ENCODE measurements at places on chromosomes 3 and 15.

DNA sequence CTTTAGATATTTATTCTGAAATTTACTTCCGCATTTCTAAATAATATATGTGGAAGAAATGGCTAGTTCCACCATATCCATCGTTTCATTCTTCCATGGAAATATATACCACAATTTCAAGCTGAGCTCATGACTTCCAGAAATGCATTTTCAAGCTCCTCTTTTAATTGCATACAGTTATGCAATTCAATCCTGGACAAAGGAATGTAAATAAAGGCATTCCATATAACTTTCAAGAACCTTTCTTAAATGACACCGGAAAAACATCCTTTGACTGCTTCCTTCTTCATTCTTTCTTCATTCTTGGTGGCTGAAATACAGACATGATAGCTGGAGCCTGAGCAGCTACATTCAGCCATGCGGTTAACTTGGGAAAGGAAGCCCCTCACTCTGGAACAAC is 185.2 kb upstream of the GADL1 start:
- no peak for DNase-seq

DNA sequence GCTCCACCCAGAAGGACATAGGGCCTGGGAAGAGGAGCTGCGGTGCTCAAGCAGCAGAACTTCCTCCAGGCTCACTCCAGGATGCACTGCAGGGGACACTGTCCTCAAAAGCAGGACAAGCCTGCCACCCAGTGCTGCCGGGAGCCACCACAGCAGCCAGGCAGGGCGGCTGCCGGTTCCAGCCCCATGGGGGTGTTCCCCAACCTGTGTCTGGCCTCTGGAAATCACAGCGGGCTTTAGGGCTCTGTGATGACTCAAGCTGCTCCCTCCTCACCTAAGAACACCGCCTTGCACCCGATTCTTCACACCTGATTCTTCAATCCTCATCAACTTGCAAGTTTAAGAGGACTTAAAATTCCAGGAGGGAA is 71.9 kb upstream of the SLC6A11 start:
- DNase-seq: no peak

DNA sequence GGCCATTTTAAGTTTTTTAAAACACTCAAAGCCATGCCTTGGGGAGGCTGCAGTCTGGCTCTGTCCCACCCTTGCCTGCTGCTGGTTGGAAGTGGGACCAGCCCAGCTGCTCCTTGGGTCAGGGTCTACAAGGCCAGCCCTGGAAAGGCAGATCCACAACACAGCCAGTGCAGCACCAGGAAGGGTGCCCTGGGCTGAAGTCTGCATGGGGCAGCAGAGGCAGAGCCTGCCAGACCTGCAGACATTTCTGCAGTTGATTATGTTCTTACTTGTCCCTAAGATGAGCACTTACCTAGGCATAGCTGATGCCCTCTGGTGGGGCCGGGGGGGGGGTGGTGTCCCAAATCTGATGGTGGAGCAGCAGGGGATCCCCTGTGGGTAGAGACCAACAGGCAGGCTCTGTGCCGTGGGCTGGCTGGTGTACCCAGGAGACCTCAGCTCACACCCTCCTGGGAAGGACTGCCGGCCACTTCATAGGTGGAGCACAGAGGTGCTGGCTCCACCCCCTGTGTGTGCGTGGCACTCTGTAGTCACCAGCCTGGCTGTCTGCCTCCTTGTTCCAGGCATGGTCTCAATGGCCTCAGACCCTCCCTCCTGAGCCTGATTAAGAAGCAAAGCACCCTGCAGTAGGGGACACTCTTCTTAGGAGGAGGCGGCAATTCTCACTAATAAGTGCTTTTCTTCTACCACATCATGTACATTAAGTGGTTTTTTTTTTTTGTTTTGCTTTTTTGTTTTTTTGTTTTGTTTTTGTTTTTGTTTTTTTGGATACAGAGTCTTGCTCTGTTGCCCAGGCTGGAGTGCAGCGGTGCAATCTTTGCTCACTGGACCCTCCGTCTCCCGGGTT is 97.4 kb upstream of the KLF13 start:
- no peak for DNase-seq

- DNase-seq: no peak
These were observed 43.9 kb downstream of the SEMA3G start for GRCh38 chr3:52401021-52401420.

DNA sequence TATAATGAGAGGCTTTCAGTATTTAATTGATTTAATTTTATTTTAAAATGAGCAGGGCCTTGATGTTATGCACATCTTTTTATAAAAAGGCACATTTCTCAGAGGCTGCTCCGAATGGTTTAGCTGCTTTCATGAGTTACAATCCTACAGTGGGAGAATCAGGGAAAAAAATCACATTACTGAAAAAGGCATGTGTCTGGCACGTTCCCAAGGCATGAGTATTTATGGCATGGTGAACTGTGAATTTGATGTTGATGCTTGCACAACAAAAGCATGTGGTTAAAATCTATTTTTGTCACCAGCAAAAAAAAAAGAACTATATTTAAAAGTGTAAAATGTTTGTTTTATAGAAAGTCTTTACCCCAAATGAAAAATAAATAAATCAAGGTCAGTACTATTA is 485.2 kb upstream of the ROBO2 start:
- no peak for DNase-seq

DNA sequence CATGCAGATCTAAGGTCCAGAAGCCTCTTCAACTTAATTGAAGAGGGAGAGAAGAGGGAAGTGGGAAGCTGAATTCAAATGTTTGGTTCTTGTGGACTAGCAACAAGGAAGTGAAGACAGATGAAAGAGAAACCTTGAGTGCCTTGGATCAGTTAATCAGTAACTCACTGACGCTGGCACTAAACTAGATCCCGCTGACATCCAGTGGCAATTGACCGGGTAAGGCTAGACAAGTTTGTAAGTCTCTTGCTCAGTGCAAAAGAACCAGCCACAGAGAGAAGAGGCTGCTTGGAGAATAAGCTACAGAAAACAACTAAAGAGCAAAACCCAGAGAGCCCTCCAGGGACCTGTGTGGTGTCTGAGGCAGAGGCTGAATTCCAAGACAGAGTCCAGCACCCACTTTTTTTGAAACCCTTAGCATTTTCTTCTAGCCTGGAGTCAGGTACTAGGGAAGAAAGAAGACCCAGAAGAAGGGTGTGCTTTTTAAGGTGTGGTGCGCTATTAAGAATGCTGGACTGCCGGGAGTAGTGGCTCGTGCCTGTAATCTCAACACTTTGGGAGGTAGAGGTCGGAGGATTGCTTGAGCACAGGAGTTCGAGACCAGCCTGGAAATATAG is 6.9 kb downstream of the PLCH1 start:
- DNase-seq: no peak

DNA sequence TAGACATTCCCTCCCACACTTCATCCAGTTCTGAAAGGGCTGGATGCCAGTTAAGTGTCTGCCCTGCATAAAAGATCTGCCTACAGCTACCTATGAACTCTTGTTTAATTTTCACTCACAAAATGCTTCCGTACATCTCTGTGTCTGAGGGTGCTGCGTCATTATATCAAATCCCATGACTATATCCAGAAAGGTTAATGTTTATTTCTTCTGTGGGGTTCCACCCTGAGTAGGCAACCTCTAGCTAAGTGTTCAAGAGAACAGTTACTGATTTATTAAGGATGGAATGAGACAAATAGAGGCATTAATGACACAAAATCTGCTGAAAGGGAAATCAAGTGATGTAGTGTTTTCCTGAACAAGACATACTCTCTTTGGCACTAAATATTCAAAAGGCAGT is 220.2 kb downstream of the MTHFS start:
- no peak for DNase-seq

DNA sequence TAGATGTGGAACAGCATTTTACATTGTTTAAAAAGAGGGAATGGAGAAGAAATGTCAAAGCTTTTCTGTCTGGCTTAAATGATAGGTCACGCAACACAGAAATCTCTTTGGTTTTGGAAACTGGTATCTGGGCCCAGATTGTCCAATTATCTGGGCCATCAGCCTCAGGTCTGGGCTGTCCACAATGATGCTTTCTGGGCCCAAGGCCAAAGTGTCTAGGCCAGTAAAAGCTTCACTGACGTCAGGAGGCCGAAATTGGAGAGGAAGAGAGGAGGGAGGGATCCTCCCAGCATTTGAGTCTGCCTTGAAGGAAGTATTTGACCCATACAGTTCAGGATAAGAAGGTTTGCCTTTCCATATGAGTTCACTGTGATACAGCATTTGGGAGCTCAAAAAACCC is 60.7 kb upstream of the ALDH1A3 start:
- no peak for DNase-seq

GRCh38 chr3:59442046-59442445 is 392.2 kb upstream of the CFAP20DC start:
- DNase-seq: no peak

DNA sequence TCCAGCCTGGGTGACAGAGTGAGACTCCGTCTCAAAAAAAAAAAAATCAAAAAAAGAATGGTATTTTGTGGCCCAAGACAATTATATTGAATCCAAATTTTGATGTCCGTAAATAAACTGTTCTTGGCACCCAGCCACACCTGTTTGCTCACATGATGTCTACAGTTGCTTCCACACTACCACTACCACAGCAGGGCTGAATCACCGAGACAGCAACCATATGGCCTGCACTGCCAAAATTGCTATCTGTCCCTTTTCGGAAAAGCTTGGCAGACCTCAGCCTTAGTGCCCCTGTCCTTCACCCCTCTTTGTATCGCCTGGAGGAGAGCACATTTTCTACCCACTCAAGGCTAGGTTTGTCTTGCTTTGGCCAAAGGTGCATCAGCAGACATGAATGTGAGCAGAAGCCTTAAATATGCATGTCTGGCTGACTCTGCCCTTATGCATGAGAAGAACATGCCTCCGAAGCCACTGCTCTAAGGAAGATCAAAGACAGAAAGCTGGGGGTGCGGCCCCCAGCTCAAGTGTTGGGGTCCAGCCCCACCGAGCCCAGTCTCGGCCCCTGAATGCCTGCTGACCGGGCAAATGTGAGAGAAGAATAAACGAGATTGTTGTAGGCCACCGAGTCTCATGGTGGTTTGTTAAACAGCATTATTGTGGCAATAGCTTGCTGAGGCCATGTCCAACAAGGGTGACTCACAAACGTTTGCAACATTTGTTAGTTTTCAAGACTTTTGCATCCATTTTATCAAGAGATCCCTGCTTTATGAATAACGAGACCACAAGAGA is 108.1 kb downstream of the TPRA1 start:
- DNase-seq: no peak

- DNase-seq: no peak
These were observed at the start of gene CAMP for GRCh38 chr3:48222616-48223513. TSS of gene CAMP (plus strand) at chr3:48223495. CDS start at chr3:48223512, 17 bp downstream.

DNA sequence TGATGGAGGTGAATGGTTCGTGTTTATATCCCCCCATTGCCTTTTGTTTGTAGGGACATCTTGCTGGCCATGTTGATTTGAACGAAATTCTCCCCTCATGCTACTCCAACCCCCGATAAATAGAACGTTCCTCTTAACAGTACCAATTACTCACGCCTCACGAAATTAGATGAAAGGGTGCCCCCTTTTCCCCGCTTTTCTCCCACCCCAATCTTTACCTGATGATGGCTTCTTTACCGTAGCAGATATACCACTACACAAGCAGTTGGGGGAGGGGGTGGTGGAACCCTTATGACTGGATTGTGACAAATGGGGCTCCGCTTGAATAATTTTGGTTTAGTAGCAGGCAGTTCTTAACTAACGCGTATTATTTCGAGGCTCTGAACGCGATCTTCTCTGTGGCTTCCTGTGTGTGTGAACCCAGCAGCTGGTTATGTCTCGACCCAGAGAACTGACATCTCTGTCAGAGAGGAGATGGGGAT is 1.1 kb downstream of the PIAS1 start:
- peak; percentile 78 for DNase-seq

- no peak for DNase-seq
These were observed 7.2 kb downstream of the RPS17 start for GRCh38 chr15:82532991-82533481.

GRCh38 chr3:30269751-30270445 is 336.5 kb upstream of the TGFBR2 start:
- DNase-seq: no peak

DNA sequence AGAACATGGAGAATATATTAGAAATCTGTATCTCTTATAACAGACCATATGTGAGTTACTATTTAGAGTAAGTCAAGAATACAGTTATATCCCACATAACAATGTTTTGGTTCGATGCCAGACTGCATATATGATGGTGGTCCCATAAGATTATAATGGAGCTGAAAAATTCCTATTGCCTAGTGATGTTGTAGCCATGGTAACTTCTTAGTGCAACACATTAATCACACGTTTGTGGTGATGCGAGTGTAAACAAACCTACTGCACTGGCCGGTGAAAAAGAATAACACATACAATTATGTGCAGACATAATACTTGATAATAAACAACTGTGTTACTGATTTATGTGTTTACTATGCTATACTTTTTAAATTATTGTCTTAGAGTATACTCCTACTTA is 69.8 kb upstream of the MNS1 start:
- no peak for DNase-seq

- DNase-seq: no peak
These were observed 23.8 kb downstream of the ARHGEF26 start for GRCh38 chr3:154144825-154145465.

- no peak for DNase-seq
These were observed 43.5 kb downstream of the LPP start for GRCh38 chr3:188197388-188197847.

DNA sequence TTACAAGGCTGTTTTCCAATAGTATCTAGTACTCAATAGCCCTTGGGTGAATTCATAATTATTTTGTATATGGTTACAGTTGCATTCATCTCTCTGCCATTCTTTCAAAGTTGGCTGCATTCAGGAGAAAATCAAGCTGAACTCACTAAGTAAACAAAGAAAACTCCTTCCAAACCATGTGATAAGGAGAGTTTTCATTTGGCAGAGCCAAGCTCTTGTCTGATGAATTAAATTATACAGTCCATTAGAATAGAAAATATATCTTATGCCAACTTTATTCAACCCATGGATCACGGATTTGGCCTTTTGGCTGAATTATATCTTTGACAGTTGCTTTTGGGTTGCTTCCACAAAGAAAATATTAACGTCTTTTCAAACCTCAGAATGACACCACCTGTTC is 272.3 kb upstream of the ROBO1 start:
- no peak for DNase-seq

DNA sequence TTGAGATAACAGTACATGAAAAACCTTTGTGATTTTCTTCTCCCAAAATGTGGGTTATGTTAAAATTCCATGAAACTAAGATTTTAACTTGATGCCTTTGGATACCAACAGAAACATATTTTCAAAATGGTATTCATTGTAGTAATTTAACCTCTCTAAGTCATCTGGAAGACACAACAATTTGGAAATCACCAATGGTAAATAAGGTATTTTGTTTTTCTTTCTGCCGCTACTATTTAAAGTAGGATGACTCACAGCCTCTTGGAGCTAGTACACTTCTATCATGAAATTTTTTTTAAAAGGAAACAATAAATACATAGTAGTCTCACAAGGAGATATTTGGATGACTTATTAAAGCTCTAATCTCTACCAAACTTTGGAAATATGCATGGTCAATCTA is 291.6 kb upstream of the VEPH1 start:
- DNase-seq: no peak

GRCh38 chr15:90493647-90494046 is 36.1 kb upstream of the CRTC3 start:
- no peak for DNase-seq

- DNase-seq: peak; percentile 24
These were observed 528 bp downstream of the RBPMS2 start for GRCh38 chr15:64774629-64775493.

GRCh38 chr3:88979760-88980159 is 127.7 kb upstream of the EPHA3 start:
- DNase-seq: no peak

All from activated naive CD4-positive, alpha-beta T cell treated with anti-CD3 and anti-CD28 coated beads, Interleukin-2, amount 50 U/mL, for 16 hours (primary cell).